Dermis blood vessel endothelial cell (primary cell): ENCODE measurements at places on chromosomes 11 and 22. TPM values are rescaled to one million over a fixed set of nuclear protein-coding genes. Genes with fewer than 3 reads are reported as not detected.

Gene GRAMD1B
- 3.7 and 10.3 TPM in 2 replicates for total RNA-seq

Gene CTSW
- total RNA-seq = not detected in 2 replicates

Gene LGR4
- total RNA-seq = 1.9 and 3.6 TPM in 2 replicates

Gene PACSIN3
- total RNA-seq = 16.7 and 23.2 TPM in 2 replicates

Gene TXN2
- total RNA-seq = 22.0 and 30.3 TPM in 2 replicates
